ENCODE measurements at places on chromosomes 2 and 18. TPM values are rescaled to one million over a fixed set of nuclear protein-coding genes. Genes with fewer than 3 reads are reported as not detected.

Gene HDHD2
- total RNA-seq, result 10.7 TPM

- peak; percentile 93 for DNase-seq
Observed at GRCh38 chr18:34659579-34660517, 50.2 kb upstream of the DTNA start.

DNA sequence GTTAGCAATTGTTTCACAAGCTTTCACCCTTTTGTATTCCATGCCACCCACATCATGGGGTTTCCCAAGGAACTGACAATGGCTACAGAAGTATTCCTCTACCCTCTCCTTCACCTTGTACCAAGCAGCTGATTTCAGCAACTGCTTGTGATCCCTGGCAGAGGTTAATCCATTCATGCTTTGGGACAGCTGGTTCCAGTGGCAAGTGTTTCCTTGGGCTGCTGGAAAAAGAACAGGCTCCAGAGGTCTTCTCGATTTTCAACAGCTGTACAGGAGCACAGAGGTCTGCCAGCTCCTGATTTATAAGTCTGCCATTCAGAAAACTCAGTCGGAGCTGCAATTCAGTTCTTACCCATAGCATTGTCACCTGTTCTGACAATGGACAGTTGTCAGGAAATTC is 239.2 kb upstream of the CWC22 start:
- DNase-seq, result no peak

Gene MEP1B
- not detected for total RNA-seq

Gene CHST10
- 13.4 TPM for total RNA-seq

GRCh38 chr18:49690312-49690711 is 123.0 kb downstream of the ACAA2 start:
- DNase-seq, result no peak

Gene SERPINB10
- total RNA-seq, result not detected

GRCh38 chr2:85761-86160 is 39.5 kb upstream of the FAM110C start:
- no peak for DNase-seq

GRCh38 chr2:136378712-136379595 is 261.0 kb upstream of the CXCR4 start:
- peak; percentile 45 for DNase-seq

Gene MRO
- not detected for total RNA-seq

Gene ERMN
- not detected for total RNA-seq

Gene SS18
- total RNA-seq, result 265 TPM

Gene IL1R2
- total RNA-seq, result not detected

Gene RASGRP3
- 90.3 TPM for total RNA-seq

DNA sequence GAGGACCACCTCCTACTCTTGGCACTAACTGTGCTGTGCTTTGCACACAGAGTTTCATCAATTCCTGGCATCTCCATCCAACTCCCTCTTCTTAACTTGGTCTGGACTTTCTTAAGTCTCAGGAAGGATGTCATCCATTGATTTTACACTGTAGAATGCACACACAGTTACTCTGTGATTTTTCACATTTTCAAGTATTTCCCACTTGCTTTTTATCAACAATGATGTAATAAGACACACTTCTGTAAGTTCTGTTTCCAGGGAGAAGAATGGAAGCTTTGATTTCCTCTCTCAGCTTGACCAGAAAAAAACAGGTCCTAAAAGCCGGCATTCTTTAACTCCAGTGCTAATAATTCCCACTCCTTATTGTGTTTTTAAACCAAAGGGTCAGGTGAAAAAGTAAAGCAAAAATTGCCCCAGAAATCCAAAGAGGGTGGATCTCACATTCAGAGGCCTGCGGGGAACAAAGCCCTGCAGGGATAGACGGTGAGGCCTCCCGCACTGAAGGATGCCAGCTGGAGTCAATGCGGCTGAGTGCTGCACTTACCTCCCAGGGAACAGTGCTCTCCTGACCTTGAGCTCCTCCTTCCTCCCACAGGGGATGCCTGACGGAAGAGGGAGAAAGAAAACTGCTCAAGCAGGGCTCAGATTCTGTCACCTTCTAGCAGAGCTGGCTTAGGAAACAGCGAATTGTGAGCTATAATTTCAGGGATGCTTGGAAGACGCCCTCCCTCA is 83.1 kb downstream of the PDCL3 start:
- no peak for DNase-seq

Gene IL1RL1
- 20.5 TPM for total RNA-seq

- DNase-seq, result no peak
Observed at GRCh38 chr2:11344956-11345677, 681 bp upstream of the ROCK2 start.

DNA sequence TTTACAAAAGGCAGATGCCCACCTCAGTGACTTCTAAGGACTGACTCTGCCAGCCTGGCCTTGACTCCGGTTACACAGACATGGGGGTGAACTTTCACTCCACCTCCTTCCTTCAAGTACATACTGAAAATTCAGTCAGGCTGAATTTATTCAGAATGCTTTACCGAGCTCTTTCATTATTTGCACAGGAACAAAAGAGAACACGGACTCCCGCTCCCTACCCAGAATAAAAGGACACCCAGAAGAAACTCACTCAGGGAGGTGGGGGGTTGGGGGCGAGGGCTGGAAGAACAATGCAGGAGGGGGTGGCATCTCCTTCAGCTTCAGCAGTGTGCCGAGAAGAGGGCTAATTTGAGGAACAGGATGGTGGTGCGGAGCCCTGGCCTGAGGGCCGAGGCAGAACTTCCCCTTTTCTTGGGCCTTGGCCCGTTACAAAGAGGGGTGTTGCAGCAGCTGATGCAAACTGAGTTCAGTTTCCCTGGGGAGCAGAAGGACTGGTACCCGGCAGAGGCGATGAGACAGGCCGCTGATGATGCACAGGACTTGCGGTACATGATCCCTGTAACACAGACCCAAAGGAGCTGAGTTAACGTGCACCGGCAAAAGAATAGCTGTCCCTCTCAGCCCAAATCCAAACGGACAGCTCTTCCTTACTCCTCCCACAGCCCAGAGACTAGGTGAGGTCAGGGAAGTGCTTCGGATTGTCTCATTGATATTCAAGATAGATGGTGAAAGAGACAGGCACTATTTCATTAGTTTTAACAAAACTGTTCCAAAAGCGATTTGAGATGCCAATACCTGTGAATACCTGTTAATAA is 24.1 kb downstream of the LYPD1 start:
- DNase-seq, result no peak

GRCh38 chr18:24878289-24878688 is 417.9 kb downstream of the HRH4 start:
- DNase-seq, result peak; percentile 45

- DNase-seq, result no peak
Observed at GRCh38 chr2:168913495-168913894, 12.4 kb downstream of the G6PC2 start.

DNA sequence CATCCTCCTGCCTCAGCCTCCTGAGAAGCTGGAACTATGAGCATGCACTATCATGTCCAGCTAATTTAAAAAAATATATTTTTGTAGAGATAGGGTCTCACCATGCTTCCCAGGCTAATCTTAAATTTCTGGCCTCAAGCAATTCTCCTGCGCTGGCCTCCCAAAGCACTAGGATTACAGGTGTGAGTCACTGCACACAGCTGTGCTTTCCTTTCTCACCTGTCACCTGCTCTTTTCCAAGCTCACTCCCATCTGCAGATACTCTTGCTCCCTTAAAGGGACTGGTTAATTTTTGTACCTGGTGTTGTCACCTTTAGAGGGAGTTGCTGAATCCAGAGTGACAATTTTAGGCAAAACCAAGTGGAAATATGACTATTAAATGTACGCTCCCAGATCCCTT is 178.2 kb downstream of the LOXHD1 start:
- DNase-seq, result no peak

- no peak for DNase-seq
Observed at GRCh38 chr2:240447934-240448333, 12.5 kb downstream of the GPC1 start.

GRCh38 chr2:106137731-106138521 is 56.2 kb downstream of the UXS1 start:
- no peak for DNase-seq

Gene CDKL4
- total RNA-seq, result not detected

Gene SCN7A
- not detected for total RNA-seq

DNA sequence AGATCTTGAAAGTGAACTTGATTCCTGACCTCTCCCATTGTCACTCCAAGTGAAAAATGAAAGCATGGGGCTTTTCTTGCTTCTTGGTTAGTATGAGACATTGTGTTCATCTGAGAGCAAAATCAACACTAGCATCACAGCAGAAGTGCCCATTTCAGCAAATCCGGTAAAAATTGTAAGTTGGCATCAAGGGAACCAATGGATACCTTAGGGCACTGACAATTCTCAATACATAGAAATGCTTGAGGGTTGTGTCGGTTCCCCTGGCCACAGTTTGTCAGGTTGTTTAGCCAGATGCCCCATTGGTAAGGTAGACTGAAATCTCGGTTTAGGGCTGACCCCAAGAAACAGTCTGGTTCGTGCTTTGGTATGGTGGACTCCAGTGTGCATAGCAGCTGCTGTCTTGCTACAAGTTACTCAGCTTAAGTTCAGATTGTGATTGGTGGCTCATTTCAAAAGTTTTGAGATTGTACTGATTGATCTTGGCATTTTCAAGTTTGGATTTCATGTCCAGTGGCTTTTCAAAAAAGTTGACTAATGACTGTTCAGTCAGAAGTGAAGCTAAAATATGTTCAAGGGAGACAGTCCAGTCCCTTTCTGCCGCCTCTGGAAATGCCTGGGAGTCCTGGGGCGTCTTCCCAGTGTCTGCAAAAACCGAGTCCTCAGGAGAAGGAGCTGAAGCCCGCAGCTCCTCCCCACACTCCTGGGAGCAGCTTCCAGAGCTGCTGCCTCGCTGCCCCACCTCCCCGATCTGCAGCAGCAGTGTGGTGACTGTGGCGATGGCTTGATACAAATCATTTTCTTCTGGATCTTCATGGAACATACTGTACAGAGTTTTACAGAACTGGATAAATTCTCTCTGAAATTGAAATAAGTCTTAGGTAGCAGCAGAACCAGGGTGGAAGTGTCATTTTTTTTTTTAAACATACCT is 5.6 kb downstream of the RPL31 start:
- no peak for DNase-seq

- DNase-seq, result no peak
Observed at GRCh38 chr2:74226648-74227213, 28.3 kb downstream of the MTHFD2 start.

DNA sequence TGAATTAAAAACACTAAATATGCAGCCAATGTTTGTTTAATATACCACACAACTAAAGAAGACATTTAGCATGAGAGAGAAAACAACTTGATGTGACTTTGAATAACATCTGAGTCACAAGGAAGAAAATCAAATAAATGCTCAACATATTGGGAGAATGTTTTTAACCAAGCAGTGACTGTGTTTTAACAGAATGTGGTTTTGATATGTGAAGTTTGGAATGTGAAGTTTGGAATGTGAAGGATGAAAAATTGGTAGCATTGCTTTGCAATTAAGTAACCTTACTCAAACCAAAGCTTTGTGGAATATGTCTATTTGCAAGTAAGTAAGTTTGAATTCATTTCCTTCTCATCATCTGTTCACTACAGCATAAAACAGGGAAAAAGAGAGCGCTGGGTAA is 128.2 kb upstream of the DNAJC10 start:
- no peak for DNase-seq

DNA sequence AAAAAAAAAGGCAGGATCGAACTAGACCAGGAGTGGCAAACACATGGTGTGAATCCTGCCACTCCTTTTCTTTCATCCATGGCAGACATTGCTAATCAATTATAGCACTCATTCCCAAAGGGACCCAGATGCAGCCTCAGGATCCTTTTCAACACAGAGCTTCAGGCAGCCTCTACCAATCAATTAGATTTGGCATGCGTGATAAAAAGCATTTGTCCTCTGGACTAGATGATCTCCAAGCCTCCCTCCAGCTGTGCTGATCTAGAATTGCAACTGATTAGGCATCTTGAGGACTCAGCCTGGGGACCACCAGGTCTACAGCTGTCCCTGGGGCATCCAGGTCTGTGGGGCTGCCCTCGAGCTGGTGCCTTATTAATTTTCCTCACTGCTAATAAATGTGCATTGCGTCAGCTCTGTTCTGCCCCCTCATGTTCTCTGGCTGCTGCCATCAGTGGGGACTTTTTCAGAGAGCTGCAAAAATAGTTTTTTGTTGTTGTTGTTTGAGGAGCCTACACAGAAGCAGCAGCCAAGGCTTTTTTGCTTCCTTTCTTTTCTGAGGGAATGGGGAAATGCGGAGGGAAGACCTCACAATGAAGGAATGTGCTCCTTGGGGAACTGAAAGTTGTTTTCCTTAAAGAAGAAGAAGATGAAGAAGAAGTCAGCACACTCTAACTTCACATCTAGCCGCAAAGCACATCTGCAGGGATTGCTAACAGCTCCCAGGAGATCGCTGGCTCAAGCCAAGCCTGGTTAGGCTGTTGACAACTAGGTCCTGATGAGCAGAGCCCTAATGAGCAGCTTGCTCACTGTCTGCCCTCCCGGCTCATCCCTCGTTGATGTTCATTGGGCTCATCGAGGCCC is 8.8 kb upstream of the ATOH8 start:
- no peak for DNase-seq

DNA sequence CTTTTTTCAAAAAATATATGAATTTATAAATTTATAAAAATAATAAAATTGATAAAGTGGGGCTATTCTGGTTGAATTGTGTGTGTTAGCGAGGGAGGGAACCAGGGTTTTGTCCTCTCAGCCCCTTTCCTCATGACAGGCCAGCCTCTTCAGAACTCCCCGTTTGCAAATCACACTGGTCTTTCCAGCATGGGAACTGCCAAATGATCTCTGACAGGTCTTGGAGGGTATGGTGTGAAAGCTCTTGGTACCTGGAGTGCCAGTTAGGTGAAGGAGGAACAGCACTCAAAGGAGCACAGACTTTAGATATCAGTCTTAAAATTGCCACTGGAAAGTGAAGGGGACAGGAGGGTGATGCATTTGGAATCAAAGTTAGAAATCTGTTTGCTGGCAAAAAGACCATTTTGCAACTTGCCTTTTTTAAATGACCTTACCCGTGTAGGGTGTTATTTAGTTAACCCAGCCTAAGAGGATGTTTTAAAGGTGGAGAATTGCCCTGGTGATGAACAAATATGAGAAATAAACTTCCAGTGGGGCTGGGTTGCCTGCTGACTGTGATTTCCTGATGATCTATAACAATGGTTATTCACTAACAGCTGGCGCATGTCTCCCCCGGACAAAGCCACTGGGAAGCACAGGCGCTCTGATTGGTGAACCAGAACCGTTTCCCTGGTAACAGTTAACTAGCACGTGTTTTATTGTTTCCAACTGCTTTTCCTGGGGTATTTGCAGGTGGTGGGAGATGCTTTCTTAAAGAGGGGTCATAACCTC is 85.3 kb upstream of the EFEMP1 start:
- DNase-seq, result peak; percentile 95

DNA sequence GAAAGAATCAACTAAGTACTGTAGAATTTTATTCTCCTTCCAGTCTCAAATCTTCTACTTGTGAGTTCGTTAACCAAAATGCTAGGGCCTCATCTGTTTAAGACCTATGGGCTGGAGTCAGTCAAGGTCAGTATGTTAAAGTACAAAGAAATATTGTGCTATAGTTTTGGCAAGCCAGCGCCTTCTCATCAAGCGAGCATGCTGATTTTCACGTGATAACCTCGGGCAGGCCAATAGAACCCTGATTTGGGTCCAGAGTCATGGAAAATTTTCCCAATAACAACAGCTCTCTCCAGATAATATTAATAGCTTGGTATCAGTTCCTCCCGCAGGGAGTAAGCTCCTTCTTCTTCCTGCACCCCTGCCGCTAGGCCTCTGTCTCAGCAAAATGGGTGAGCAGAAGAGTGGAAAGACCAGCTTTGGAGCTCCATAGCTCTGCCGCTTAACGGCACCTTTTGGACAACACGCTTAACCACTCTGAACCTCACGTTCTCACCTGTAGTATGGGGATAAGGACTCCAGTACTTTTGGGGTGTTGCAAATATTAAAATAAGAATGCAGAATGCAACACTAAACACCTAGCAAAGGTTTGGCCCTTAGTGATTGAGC is 11.7 kb downstream of the CABLES1 start:
- no peak for DNase-seq

GRCh38 chr2:42519624-42520023 is 25.8 kb upstream of the KCNG3 start:
- DNase-seq, result no peak
